ENCODE measurements at places on chromosomes 12 and 14.

- peak; percentile 98 for DNase-seq
Measured at GRCh38 chr12:53984901-53985691, at the start of gene HOXC10. TSS of gene HOXC10 (plus strand) at chr12:53985146. CDS start at chr12:53985260, 114 bp downstream.

DNA sequence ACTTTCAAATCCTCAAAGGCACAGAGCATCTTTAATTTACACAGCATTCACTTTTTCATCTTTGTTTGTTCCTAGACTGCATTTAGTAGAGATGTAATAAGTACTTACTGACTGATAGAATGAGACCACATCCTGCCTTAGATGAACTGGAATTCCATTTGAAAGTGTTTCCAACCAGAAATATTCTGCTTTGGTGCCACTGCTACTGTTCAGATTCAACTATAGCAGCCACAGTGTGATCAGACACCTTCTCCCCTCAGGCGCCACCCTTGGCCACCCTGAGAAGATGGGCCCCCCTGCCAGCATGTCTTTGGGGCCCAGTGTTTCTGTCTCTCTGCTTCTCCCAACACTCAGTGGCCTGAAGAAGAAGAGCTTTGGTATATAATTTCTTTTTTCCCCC, 449.1 kb downstream of the RAD51B start:
- no peak for DNase-seq

- DNase-seq, result no peak
Measured at GRCh38 chr12:11821386-11822080, 172.1 kb downstream of the ETV6 start.

GRCh38 chr14:89849931-89850330, 104.6 kb downstream of the EFCAB11 start:
- DNase-seq, result no peak

GRCh38 chr12:51773145-51773869, 75.2 kb downstream of the FIGNL2 start:
- DNase-seq, result no peak

GRCh38 chr12:74848006-74848405, 310.4 kb downstream of the ATXN7L3B start:
- no peak for DNase-seq

DNA sequence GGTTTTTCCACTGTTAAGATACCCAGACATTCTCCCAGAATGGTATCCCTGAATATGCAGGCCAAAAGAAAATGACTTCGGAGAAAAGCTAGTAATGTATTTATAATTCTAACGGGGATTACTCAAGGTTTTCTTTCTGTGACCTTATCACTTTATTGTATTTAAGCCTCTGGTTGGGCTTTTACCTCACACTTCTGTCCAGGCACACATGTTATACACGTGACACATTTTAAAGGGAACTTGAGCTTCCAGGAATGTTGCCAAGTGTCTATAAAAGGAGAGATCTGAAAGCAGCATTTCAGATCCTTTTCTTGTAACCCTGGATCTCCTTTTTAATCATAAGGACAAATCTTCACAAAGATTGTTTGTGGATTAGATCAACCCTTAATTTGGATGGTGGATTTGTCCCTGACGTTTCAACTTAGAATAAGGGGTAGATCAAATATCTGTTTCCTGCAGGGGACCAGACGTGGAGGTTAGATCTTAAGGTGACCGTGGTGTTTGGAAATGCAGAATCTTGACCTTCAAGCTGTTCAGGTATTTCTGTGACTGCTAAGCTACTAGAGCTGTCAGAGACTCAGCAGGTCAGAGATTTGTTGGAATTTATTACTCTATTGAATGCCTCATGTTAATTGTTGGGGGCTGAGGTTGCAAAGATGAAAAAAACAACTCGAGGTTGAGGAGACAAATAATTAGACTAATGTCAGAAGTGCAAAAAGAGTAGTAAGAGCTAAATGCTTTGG, 1.5 kb downstream of the CIPC start:
- DNase-seq, result no peak

- DNase-seq, result no peak
Measured at GRCh38 chr12:49633703-49634345, 10.5 kb downstream of the PRPF40B start.

- DNase-seq, result no peak
Measured at GRCh38 chr12:42552822-42553221, 36.7 kb downstream of the PRICKLE1 start.

DNA sequence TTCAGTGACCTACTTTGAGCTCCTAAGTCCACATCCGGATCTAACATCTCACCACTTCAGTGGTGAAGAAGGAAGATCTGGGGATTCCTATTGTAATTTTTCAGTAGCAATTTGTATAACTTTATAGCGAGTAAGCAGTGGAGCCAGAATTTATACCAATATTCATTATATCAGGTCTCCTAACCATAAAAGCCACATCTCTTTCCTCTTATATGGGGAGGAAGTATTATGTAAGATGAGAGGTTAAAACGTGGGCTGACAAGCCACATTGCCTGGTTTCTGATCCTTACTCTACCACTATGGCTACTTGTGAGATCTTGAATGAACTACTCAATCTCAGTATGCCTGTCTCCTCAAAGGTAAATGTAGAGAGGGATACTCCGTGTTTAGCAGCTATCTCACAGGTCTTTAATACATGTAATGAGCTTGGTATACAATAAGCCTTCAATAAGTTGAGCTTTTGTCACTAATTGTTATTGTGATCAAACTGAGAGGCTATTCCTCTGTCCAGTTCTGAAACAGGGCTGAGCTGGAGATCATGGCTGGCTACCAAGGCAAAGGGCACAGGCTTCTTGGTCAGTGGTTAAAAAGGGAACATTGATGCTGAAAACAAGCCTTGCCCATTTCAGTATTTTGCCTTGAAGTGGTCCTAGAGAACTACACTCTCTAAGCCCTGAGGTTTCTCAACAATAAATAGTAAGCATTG, 3.3 kb upstream of the TMEM117 start:
- no peak for DNase-seq

- no peak for DNase-seq
Measured at GRCh38 chr12:125282921-125283320, 217.7 kb downstream of the AACS start.

GRCh38 chr12:28253161-28253641, 62.9 kb downstream of the CCDC91 start:
- DNase-seq, result no peak

- no peak for DNase-seq
Measured at GRCh38 chr14:104393199-104393897, 186.2 kb upstream of the C14orf180 start.

DNA sequence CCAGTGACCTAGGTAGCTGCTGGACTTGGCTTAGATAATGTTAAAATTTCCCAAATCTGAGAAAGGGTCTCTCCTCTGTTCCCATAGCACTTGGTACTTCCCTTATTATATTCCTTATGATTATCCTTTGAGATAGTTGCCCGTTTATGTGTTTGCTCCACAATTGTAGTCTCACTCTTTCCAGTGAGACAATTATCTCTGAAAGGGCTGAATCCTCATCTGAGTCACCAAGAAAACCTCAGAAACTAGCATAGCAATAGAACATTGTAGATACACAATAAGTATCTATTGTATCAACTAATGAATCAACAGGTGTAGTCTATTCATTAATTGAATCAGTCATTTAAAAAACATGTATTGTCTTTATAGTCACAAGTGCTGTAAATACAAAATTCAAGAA, 119.1 kb upstream of the FAR2 start:
- no peak for DNase-seq

- no peak for DNase-seq
Measured at GRCh38 chr14:77638771-77639171, 22.3 kb upstream of the SPTLC2 start.

- no peak for DNase-seq
Measured at GRCh38 chr14:37889087-37889486, 293.7 kb downstream of the TTC6 start.

DNA sequence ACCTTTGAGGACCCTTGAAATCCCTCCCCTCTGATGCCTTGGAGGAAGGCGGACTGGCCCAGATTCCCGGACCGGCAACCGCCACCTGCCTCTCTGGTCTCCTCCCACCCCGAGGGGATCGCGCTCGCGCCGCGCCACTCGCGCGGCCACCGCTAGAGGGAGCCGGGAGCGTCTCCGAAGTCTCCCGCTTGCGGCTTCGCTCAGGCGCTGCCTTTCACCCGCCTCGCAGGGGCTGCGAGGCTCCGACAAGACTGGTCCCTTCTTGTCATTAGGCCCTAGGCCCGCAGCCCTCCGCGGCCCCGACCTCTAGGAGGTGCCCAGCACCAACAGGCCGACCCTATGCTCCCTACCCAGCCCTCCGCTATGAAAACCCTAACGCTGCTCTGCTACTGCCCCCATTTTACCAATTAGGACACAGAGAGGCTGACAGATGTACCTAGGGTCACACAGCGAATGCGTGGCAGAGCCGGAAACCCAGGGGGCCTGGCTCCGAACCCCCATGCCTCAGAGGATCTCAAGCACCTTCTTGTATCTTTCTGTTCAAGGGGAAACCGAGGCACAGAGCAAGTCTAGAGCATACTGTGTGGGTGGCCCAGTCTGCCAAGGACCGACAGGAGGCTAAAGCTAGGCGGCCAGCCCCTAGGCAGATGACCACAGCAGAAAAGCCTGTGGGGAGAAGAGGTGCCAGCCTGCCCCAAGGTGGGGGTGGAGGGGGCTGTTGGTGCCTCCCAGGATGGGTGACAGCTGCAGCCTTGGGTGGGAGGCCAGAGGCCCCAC, 21.4 kb upstream of the VSX2 start:
- no peak for DNase-seq

DNA sequence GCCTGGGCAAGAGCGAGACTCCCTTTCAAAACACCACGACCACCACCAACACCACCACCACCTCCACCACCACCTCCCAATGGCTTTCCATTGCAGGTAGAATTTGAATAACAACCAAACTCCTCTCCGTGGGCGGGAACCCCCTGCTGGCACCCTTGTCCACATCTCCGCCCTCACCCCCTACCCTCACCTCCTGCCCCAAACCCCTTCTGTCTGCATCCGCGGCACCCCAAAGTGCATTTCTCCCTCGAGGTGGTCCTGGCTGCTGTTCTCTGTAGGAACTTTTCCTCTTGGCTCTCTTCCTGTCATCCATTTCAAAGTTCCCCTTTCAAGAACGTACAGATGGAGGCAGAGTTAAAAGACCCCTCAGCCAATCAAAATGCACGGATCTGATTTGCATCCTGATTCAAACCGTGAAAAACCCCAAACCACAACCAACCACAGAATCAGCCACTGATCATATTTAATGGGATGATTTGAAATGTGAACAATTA, 3.8 kb downstream of the SDSL start:
- DNase-seq, result no peak

GRCh38 chr14:23052182-23052623, 5.1 kb downstream of the CDH24 start:
- DNase-seq, result no peak

Measured in left renal cortex interstitium (tissue), 4 donors.